Stimulated activated CD8-positive, alpha-beta memory T cell treated with anti-CD3 and anti-CD28 coated beads, Interleukin-4, amount 100 ng/mL, for 1 hour (primary cell): ENCODE measurements at places on chromosomes 6 and 20.

DNA sequence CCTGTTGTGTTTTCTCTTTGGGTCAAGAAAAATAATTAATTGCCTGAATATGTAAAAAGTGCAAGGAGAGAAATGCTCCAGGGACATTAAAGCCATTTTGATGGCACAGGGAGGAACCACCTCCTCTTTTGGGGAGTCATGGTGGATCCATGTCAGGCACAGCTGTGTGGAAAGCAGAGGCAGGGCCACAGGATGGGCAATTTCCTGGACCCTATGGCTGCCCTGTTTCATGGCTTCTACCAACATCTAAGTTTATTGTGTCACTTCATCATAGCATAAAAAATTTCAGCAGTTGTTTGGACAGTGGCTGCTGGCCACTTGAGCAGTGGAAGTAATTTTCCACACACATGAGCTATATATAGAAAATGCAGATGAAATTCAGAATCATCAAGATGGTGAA is 238.2 kb downstream of the SYNE1 start:
- no peak for DNase-seq

DNA sequence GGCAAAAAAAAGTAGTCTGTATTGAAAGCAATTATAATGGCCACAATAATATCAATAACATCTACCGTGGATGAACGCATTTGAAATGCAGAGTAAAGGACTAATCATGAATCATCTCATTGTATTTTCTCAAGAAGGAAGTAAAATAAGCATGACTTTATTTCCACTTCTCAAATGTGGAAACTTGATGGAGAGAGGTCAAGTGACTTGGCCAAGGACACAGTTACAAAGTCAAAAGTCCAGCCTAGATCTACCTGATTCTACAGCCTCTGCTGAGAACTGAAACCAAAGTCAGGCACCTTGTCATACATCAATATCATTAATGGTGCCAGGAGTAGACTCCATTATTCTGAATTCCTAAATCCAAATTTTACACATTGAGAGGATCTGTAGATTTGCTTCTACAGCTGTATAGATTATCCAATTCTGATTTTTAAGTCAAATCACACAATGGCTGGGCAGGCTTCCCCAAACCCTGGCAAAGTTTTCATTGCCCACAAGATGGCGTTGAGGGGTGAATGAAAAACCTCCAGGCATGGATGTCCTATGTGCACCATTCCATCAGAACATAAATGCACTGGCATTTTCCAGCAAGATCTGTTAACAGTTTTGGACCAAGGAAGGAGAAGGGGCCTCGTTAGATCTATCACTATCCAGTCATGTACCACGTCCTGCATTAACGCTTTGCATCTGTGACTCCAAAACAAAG is 423.1 kb downstream of the MAFB start:
- no peak for DNase-seq

GRCh38 chr20:20680991-20681508 is 31.4 kb downstream of the RALGAPA2 start:
- no peak for DNase-seq

DNA sequence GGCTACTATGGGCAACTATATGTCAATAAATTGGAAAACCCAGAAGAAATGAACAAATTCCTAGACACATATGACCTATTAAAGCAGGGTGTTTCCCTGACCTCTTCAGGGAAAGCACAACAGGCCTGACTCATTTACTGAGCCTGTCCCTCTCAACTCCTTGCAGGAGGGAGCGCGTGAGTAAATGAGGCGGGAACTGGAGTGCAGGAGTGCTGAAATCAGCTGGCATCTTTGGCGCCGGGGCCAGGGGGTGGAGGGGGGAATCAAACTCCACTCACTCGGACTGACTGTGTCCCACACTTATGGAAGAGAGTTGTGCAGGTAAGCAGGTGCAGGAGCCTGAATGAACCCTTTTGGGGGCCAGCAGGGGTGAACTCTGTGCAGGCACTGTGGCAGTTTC is 671.2 kb upstream of the PTCHD4 start:
- no peak for DNase-seq

- no peak for DNase-seq
Measured at GRCh38 chr6:31686483-31686882, 5.6 kb upstream of the LY6G5C start.

GRCh38 chr6:104396077-104396476 is 463.6 kb downstream of the HACE1 start:
- DNase-seq: no peak

GRCh38 chr6:710601-711571 is 17.9 kb upstream of the EXOC2 start:
- DNase-seq: no peak

GRCh38 chr6:169185011-169185521 is 68.6 kb downstream of the THBS2 start:
- no peak for DNase-seq
